ENCODE measurements at places on chromosomes 7 and 10. TPM values are rescaled to one million over a fixed set of nuclear protein-coding genes. Genes with fewer than 3 reads are reported as not detected.

- H3K36me3 ChIP-seq = no peaks in the 10 kb centered on the region
- no peaks in the 10 kb centered on the region for H3K4me1 ChIP-seq
- H3K27me3 ChIP-seq = no peaks in the 10 kb centered on the region
- no peak overlapping the region for H3K27ac ChIP-seq
- no peak overlapping the region for H3K4me3 ChIP-seq
These were observed 103.7 kb upstream of the CALCR start for GRCh38 chr7:93678185-93678584.

DNA sequence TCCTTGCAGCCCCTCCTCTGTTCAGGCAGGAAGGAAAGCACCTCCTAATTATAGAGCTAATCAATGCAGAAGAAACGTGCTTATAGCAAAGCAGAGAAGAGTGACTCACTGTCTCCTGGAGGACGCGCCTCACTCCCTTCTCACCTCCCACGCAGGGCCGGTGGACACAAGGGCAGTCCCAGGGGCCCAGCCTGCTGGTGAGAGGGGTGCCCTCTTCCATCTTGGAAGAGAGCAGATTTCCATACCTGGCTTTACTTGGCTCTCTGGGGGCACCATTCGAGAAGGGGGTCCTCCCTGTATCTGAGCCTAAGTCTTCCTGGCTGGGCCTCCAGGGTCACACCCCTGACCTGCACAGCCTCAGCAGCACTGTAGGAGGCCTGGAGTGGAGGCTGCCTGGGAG is 55.8 kb downstream of the RASGEF1A start:
- DNase-seq = no peak
- no peaks in the 10 kb centered on the region for H3K36me3 ChIP-seq
- no peaks in the 10 kb centered on the region for H3K27me3 ChIP-seq
- H3K4me1 ChIP-seq = no peaks in the 10 kb centered on the region
- no peak overlapping the region for H3K27ac ChIP-seq
- H3K4me3 ChIP-seq = no peak overlapping the region

Gene POMZP3
- total RNA-seq = 32.2 TPM

Gene CRYGN
- 0.13 TPM for total RNA-seq

GRCh38 chr7:76330673-76331072 is 28.1 kb downstream of the YWHAG start:
- peak overlapping the region; percentile 41 for H3K27ac ChIP-seq
- no peak overlapping the region for H3K4me3 ChIP-seq
- peaks cover 48% of the 10 kb centered on the region for H3K36me3 ChIP-seq
- no peaks in the 10 kb centered on the region for H3K27me3 ChIP-seq
- DNase-seq = no peak

Data from A673 (cell line).